Glomerular endothelial cell (primary cell): ENCODE measurements at places on chromosomes 3 and 15.

GRCh38 chr15:73983211-73983727 is 8.8 kb downstream of the STOML1 start:
- no peak for DNase-seq

- DNase-seq, result no peak
Measured at GRCh38 chr15:47577000-47577399, 140.3 kb upstream of the SEMA6D start.

GRCh38 chr15:100020614-100021013 is 287.4 kb upstream of the LYSMD4 start:
- no peak for DNase-seq

DNA sequence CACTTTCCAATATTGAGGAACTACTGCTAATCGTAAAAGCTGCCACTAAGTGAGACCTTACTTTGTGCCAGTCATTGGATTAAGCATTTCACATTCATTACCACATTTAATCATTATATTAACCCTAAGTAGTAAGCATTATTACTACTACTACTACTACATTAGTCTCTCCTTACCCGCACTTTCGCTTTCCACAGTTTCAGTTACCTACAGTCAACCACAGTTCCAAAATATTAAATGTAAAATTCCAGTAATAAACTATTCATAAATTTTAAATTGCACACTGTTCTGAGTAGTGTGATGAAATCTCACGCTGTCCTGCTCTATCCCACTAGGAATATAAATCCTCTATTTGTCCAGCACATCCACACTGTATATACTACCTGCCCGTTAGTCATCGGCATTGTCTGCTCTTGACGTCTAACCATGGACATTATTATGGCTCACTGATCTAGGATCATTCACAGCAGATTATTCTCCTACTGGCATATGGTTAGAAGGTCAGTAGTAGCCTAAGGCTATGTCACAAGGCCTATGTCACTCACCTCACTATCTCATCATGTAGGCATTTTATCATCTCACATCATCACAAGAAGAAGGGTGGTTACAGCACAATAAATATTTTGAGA is 121.1 kb downstream of the GSK3B start:
- DNase-seq, result no peak

- no peak for DNase-seq
Measured at GRCh38 chr15:42270996-42271395, 2.0 kb upstream of the GANC start.
